ENCODE measurements at places on chromosomes 7 and 10. TPM values are rescaled to one million over a fixed set of nuclear protein-coding genes. Genes with fewer than 3 reads are reported as not detected.

GRCh38 chr7:25752967-25753791 lies 398.8 kb upstream of the NFE2L3 start:
- peak; percentile 87 for DNase-seq

DNA sequence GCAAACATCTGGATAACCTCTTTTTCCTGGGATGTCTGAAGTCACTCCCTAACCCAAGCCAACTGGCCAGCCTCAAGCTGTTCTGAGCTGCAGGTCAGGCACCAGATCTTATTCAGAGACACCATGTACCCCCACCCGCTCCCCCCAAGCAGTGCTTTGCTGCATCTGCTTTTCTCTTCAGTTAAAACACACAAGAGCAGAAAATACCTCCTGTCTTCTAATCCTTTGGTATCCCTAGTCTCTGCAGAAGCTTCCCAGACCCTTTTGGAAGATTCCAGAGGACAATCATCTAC lies 3.0 kb downstream of the ZNF488 start:
- DNase-seq, result no peak

Gene PDE1C
- total RNA-seq, result 54.6 TPM

Gene SYT15B
- total RNA-seq, result 16.6 TPM

Gene CFAP69
- 0.55 TPM for total RNA-seq

All from chondrocyte (in vitro differentiated cells).